ENCODE measurements at places on chromosomes 5 and 9. TPM values are rescaled to one million over a fixed set of nuclear protein-coding genes. Genes with fewer than 3 reads are reported as not detected.

TAS2R1 gene
- not detected for total RNA-seq

TXNDC15 gene
- total RNA-seq: 50.0 TPM

TRUB2 gene
- 22.2 TPM for total RNA-seq

GRCh38 chr5:103211576-103212561 lies 46.7 kb upstream of the MACIR start:
- peaks cover 14% of the 10 kb centered on the region for H3K36me3 ChIP-seq
- H3K4me1 ChIP-seq: peaks cover 37% of the 10 kb centered on the region
- DNase-seq: no peak
- H3K27me3 ChIP-seq: no peaks in the 10 kb centered on the region

DNA sequence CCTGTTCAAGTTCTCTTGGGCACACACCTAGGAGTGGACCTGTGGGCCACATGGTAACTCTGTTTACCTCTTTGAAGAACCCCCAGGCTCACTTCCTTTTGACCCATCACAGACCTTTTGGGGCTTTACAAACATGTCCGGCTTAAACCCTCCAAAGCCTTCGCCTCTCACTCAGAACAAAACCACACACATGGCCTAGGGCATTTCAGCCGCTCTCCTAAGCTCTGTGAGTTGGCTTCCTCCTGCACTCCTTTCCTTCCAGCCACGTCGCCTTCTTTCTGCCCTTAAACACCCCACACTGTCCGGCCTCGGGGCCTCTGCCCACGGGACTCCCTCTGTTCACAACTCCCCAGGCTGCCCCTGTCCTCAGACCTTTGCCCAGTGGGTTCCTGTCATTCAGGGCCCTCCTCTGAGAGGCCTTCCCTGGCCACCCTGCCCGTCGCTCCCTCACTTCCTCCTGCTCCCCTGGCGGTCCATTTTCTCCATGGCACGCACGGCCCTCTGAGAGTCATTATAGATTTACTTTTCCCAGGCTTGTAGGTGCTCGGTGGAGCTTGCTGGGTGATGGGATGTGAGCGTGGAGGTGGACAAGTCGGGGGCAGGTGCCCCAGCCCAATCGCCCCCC lies 1.9 kb downstream of the DOK3 start:
- H3K4me1 ChIP-seq: peaks cover 6% of the 10 kb centered on the region
- no peaks in the 10 kb centered on the region for H3K27me3 ChIP-seq
- no peak for DNase-seq
- H3K36me3 ChIP-seq: peaks cover 12% of the 10 kb centered on the region

All from activated CD4-positive, alpha-beta T cell treated with anti-CD3 and anti-CD28 coated beads, Interleukin-2, amount 10 ng/mL, durations not matched to agents 7 days and 5 days (primary cell).